Left ventricle myocardium inferior (tissue), 1 donor: ENCODE measurements at places on chromosomes 4 and X. TPM values are rescaled to one million over a fixed set of nuclear protein-coding genes. Genes with fewer than 3 reads are reported as not detected.

DNA sequence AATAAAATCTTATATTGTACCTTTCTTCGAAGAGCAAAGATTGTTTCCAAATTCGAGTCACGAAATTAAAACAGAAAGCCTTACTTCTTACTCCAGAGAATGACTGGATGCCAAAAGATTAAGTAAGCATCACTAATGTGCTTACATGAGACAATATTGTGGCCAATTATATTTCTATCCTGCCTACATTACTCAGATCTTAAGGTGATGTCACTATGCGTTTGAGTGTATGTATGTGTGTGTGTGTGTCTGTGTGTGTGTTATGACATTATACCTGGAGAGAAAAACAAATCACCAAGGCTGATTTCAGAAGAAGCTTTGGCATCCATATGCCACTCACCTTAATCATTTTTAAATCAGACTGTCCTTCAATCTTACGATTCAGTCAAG is 556.3 kb downstream of the PPARGC1A start:
- no peak for DNase-seq

DNA sequence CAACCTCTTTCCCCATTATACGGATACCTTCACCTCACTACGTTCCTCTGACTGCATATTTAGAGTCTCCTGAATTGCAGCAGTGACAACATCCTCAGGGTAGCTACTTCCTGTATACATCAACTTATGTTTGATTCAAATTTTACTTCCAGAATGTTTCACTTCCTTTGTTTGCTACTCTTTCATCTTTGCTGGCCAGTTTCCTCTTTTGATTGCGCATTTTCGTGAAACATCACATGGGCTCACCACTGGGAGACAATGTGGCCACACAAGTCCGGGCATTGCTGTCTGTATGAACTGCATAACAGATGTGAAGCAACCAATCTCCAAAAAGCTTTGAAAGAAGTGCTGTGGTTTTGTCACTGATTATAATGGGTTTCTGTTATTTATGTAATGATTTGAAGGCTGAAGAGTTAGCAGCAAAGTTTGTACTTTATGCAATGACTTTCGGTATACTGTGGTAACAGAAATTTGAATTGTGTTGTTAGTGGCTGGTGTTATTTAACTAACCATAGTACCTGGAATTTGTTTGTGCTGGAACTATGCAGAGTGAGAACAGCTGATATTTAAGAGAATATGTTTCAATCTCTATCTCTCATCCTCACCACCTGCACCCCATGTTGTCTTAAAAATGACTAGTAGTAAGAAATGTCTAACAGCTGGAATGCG is 7.4 kb downstream of the SNCA start:
- no peak for DNase-seq

- no peak for DNase-seq
Measured at GRCh38 chr4:171650543-171650942, 162.7 kb upstream of the GALNTL6 start.

- DNase-seq, result no peak
Measured at GRCh38 chrX:130552444-130553073, 150.8 kb downstream of the RBMX2 start.

DNA sequence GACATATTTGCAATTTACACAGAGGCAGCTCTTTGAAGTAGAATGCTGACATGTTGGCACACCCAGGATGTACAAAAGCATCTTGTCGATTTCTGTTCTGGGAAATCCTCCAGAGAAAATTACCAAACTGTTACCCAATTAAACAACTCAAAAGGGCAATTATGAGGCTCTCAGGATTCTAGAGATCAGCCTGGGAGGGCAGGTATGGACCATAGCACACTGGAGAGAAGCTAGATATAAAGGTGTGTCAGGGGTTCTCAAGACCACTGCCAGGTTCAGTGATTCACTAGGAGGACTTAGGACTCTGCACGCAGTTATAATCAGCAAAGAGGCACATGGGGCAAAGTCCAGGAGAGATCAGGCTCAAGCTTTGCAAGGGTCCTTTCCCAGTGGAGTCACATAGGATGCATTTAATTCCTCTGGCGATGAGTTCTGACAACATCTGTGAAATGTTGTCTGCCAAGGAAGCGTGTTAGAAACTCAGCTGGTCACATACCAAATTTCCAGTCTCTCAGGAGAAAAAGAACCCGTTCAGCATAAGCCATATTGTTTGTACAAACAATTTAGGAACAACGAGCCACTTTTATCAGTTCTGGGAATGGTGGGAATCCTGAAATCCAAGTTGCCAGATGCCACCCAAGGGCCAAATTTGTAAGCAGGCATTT is 100.8 kb downstream of the SYTL5 start:
- DNase-seq, result no peak

DNA sequence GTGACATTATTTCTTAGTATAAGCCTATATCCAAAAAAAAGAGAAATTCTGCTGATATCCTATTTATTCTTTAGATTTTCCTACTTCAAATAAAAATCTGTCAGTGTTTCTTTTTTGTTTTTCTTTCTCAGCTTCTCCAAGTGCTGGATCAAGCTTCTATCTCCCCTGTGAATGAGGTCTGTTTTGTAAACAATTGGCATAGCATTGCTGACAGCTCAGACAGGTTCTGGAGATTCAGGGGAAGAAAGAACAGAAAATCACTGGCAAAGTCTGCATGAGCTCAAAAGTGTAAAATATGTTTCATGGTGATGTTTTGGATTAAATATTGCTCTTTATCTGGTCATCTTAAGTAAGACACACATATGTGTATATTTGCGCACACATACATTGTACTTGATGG is 492.0 kb upstream of the IGFBP7 start:
- no peak for DNase-seq

DNA sequence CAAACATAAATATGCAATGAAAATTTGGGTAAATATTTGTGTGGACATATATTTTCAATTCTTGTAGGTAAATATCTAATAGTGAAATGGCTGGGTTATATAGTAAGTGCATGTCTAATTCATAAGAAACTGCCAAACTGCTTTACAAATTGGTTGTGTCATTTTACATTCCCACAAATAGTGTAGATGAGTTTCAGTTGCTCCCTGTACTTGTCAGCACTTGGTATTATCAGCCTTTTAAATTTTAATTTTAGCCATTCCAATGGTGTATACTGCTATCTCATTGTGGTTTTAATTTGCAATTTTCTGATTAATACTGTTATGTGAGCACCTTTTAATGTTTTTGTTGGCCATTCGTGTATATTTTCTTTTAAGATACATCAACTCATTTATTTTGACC is 23.1 kb upstream of the GABRE start:
- DNase-seq, result no peak

Gene MND1
- total RNA-seq, result 0.38 TPM

Gene ARX
- not detected for total RNA-seq

Gene DKC1
- 18.0 TPM for total RNA-seq

Gene CEP44
- total RNA-seq, result 11.2 TPM
